ENCODE measurements at places on chromosomes 13 and 19.

- no peak for DNase-seq
Observed at GRCh38 chr13:29174093-29174492, 354.0 kb downstream of the MTUS2 start.

DNA sequence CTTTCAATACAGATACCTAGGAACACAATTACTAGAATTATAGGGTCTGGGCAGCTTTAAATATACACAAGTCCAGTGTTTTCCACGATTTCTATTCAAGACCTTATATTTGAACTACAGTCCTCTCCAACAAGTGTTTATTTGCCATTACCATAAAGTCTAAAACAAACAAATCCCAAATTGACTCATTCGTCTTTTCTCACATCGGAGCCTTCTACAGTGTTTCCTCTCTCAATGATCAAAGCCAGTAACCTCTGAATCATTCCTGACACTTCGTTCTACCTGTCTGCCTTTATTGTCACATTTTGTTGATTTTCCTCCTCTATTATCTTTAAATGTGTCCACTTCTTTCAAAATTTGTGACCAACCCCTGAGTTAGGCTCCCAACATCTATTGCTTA lies 1356.5 kb upstream of the SLC10A2 start:
- no peak for DNase-seq

- DNase-seq, result no peak
Observed at GRCh38 chr13:28322256-28322905, 172.5 kb downstream of the FLT1 start.

- DNase-seq, result no peak
Observed at GRCh38 chr13:103969520-103970050, 903.4 kb upstream of the SLC10A2 start.

- DNase-seq, result no peak
Observed at GRCh38 chr13:39422845-39423565, 180.0 kb downstream of the LHFPL6 start.

DNA sequence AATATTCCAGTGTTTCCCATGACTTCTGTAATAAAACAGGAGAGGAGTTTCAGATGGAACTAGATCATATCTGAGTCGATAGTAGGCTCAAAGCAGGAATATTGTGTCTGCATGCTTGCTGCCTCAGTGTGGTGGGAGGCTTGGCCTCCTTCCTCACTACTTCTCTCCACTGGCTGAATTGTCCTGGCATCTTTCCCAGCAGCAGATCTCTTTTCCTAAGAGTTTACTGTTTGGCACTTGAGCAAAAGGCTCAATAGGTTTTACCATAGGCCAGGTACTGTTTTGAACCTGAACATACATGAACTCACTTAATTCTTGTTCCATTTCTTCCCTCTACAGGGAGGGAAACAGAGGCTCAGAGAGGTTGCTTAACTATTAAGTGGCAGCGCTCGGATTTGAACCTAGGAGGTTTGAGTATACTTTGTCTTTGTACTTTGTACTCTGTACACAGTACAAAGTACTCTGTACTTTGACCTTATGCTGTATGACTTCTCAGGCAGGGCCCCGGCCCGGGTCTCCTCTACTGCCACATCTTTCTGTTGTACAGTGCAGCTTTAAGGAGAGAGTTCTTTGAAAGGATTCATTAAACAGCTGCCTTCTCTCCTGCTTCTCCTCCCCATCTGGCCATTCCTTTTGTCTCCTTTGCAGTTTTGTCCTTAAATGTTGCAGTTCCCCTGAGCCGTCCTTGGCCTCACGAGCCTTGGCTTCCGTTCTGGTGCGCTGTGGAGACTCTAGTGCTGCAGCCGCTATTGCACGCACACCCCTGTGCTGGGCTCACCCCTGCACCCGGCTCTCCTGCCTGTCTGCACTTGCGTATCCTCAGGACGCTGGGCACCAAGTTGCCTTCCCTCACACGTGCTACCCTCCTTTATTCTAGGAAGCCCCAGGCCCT lies 8.1 kb downstream of the B3GLCT start:
- peak; percentile 53 for DNase-seq

DNA sequence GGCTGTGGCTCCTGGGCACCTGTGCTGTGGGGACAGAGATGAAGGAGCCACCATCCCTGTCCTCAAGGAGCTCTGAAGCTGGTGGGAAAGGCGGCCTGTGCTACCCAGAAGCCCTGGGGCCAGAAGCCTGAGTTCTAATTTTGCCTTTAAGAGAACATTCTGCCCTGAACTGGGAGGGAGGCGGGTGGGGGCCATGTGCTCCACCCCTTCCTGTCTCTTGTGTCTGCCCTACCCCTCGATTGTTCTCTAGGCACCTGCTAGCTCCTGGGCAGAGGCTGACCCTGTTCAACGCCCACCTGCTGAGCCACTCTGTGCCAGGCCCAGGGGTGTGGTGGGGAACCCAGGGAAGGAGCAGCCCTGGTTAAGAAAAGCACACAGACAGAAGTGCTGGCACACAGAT lies 5.9 kb downstream of the TRAPPC6A start:
- no peak for DNase-seq

DNA sequence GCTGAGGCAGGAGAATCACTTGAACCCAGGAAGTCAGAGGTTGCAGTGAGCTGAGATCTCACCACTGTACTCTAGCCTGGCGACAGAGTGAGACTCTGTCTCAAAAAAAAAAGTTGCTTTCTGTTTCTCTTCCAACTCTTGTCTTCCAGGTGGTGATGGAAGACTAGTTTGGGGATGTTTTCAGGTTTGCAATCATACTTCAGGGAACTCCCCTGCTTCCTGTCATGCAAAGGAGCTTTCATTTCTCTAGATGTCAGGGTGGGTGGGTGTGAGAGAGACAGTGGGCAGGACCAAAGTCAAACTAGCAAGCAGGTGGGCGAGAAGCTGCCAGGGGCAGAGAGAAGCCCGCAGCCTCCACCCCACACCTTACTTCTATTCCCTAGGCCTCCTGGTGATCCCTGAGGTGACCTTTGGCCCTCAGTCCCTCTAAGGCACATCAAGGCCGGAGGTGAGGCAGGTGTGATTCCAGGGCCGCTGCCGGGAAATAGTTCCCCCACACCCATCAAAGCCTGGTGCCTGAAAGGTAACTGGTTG lies 25.7 kb downstream of the CCNE1 start:
- no peak for DNase-seq

- DNase-seq, result no peak
Observed at GRCh38 chr19:52034051-52034728, 6.0 kb upstream of the ZNF614 start.

DNA sequence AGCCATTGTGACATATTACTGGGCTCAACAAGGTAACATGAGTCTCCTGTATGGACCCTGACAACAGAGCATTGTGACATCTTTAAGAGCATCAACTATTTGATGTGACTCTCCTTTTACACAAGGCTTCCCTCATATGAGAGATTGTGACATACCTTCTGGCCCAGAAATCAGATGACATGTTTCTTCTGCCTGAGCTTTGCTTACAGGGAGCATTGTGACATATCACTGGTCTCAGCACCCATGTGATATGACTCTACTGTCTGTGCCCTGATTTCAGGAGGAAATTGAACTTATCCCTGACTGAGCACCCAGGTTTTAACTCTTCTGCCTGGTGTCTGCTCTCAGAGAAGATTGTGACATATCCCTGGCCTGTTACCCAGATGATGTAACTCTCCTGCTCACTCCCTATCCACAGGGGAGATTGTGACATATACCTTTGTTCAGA lies 15.9 kb upstream of the ZNF681 start:
- no peak for DNase-seq

- no peak for DNase-seq
Observed at GRCh38 chr13:112928972-112929782, 39.8 kb upstream of the MCF2L start.

DNA sequence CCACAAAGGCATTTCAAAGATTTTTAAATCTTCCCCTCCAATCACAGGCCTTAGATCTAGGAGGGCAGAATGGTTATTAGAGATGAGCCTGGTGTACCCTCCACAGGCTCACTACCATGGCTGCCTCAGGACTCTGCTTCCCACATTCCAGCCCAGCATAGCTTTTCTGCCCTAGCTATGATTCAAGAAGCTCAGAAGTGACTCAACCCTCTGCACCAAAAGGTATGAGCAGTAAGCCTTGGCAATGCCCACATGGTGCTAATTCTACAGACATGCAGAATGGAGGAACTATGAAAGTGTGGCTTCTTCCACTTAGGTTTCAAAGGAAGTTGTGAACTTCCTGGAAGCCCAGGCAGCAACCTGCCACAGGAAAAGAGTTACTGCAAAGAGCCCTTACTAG lies 786.2 kb downstream of the SLITRK6 start:
- no peak for DNase-seq

DNA sequence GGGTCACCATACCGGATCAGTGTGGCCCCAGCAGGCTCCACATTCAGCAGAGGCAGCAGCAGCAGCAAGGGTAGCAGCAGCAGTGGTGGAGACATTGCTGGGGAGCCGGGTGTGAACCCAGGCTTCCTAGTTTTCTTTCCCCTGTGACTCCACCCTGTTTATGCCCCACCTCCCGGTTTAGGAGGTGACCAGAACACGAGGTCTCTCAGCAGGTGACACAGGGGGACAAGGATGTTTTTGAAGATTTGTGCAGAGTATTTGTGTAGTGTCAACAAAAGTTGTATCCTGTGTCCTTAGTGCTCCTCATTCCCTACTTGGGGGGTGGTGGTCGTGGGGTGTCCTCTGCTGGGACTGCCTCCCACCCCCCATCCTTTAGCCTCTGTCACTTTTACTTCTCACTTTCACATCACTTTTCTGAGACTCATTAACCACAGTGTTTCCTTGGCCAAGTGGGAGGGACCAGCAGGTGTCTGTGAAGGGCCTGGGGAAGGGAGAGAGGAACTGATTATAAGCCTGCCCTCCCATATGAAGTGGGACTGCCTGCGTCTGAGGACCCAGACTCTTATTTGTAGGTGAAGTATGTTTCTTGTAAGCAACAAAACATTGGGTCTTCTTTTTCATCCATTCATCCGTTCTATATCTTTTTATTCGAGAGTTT lies 15.6 kb upstream of the KCNC3 start:
- DNase-seq, result no peak

DNA sequence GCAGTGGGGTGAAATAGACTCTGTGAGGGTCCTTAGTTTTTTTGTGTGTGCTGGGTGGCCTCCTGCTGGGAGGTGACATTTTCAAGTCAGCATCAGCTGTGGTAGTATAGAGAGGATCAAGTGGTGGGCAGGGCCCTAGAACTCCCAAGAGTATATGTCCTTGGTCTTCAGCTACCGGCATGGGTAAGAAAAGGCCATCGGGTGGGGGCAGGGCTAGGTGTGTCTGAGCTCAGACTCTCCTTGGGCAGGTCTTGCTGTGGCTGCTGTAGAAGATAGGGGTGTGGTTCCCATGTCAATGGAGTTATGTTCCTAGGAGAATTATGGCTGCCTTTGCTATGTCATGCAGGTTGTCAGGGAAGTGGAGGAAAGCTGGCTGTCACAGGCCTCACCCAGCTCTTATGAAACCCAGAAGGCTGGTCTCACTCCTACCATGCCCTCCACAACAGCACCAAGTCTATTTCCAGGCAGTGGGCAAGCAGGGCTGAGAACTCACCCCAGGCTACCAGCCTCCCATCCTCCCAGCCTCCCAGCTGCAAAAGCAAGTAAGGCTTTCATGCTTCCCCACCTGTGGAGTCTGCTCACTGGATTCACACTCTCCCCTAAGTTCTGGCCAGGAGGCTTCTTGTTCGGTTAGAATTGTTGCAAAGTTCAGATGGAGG lies 130.6 kb upstream of the SOX1 start:
- no peak for DNase-seq
